Suprapubic skin (tissue), 4 donors: ENCODE measurements at places on chromosomes 2 and 18. TPM values are rescaled to one million over a fixed set of nuclear protein-coding genes. Genes with fewer than 3 reads are reported as not detected.
A peak's percentile ranks its signal among the peaks of the same experiment; 100 is the strongest.

DNA sequence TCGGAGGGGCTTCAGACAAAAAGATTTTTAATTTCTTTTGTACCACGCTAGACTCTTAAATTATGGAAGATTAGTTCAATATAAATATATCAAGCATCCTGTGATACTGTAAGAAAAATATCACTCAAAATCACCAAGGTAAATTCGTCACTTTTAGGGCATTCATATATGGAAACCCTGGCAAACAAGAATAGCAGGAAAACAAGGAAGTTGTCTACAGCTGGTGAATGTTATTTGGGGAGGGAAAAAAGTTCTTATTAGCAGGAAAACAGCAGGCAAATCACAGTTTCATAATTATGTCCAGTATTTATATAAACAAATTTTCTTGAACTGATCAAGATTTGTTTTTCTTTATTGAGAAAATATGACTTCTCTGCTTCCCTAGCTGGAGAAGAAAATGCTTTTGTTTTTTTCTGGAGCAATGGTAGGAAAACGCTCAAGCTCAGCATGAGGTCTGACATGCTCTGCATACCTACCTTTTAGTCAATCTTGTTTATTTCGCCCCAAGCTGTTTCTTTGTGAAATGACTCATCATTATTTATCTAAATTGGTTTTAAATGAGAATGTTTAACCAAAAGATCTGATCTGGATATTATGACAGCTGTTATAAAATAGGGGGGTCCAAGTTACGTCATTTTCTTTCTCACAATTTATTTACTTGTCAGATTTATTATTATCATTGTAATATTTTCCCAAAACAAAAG is 14.7 kb downstream of the LINC00305 start:
- H3K27ac ChIP-seq: no peak overlapping the region
- H3K36me3 ChIP-seq: no peaks in the 10 kb centered on the region
- no peaks in the 10 kb centered on the region for H3K4me1 ChIP-seq
- no peak overlapping the region for H3K4me3 ChIP-seq
- DNase-seq: no peak

- no peak overlapping the region for H3K4me3 ChIP-seq
- H3K36me3 ChIP-seq: no peaks in the 10 kb centered on the region
Measured at GRCh38 chr18:49839012-49839411, 25.7 kb upstream of the ACAA2 start.

DNA sequence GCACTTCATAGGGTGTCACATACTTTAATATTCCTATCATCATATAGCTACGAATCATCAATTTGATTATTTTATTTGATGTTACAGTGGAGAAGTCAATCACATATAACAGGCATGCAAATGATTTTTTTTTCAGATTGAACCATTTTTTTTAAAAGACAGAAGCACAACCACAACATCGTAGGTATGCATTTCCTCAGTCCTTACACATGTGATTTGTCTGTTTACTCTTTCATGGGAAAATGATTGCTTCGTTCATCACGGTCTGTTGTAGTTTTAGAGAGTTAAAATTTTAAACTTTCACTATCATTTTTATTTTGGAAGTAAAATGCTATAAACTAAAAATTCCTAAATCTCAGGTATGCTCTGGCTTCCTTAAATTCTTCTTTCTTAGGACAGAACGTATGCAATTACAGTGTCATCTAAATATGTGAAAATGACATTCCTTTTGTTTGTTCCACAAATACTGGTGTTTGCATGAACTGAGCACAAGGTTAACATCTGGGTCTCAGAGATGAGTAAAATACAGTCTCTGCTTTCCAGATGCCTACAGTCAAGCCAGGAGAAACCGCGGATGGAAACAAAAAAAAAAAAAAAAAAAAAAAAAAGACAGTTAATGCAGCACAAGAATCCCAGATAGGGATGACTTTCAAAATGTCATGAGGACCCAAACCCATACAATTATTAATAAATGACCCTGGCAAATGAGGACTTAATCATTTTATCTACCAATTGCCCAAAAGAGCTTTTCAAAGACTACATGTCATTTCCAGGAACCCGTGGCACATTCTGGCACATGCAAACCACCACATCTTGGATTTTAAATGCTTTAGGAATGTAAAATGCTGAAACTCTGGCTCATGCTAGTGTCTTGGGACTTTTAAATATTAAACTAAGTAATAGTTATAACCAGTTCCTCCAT is 201.2 kb downstream of the LRP1B start:
- DNase-seq: no peak
- H3K4me3 ChIP-seq: no peak overlapping the region
- no peaks in the 10 kb centered on the region for H3K4me1 ChIP-seq
- H3K27me3 ChIP-seq: no peaks in the 10 kb centered on the region
- H3K27ac ChIP-seq: no peak overlapping the region

- H3K36me3 ChIP-seq: no peaks in the 10 kb centered on the region
- no peaks in the 10 kb centered on the region for H3K27me3 ChIP-seq
- peak overlapping the region; percentile 81 for H3K27ac ChIP-seq
- peak overlapping the region; percentile 52 for H3K4me3 ChIP-seq
Measured at GRCh38 chr2:113324684-113325160, 46.0 kb upstream of the PAX8 start.

DNA sequence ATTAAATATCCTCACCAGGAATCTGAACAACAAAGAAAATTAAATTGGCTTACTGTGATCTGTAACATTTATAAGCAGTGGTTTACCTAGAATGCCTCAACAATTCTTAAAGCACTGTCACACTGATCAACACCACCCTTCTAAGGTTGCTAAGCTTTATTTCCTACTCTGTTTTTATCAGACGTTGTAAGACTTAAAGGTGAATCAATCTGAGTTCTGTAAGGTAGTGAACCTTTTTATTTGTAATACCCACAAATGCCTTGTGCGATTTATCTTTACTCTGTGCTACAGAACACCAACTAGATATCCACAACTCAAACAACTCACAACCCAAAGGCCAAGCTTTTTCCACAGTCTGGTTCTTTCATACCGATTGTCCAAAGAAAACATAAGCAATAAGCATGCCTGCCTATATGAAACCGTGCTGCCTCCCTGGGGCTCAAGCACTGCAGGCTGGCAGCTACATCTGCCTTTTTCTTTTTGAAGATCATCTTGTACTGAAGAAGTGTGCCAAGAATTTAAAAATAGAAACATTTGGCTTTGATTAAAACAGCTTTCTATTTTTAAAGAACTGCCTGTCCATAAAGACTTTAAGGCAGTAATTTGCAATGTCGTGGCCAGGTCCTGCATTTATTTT is 490.7 kb downstream of the NUP35 start:
- no peaks in the 10 kb centered on the region for H3K4me1 ChIP-seq
- no peak for DNase-seq
- H3K36me3 ChIP-seq: no peaks in the 10 kb centered on the region
- no peaks in the 10 kb centered on the region for H3K27me3 ChIP-seq
- no peak overlapping the region for H3K27ac ChIP-seq

- no peaks in the 10 kb centered on the region for H3K27me3 ChIP-seq
- DNase-seq: no peak
- peak overlapping the region; percentile 83 for H3K27ac ChIP-seq
Measured at GRCh38 chr2:219252570-219252899, 508 bp upstream of the TUBA4B start.

TANC1 gene
- total RNA-seq: 57.6 TPM

STPG4 gene
- total RNA-seq: 0.49 TPM

DPP4 gene
- 3.6 TPM for total RNA-seq

- no peak overlapping the region for H3K27ac ChIP-seq
- H3K36me3 ChIP-seq: no peaks in the 10 kb centered on the region
Measured at GRCh38 chr2:186894478-186894877, 45.5 kb upstream of the ZSWIM2 start.

GRCh38 chr18:38902796-38903195 is 1337.2 kb upstream of the CELF4 start:
- no peak overlapping the region for H3K4me3 ChIP-seq
- H3K4me1 ChIP-seq: no peaks in the 10 kb centered on the region
- H3K36me3 ChIP-seq: no peaks in the 10 kb centered on the region
- H3K27me3 ChIP-seq: no peaks in the 10 kb centered on the region

DNA sequence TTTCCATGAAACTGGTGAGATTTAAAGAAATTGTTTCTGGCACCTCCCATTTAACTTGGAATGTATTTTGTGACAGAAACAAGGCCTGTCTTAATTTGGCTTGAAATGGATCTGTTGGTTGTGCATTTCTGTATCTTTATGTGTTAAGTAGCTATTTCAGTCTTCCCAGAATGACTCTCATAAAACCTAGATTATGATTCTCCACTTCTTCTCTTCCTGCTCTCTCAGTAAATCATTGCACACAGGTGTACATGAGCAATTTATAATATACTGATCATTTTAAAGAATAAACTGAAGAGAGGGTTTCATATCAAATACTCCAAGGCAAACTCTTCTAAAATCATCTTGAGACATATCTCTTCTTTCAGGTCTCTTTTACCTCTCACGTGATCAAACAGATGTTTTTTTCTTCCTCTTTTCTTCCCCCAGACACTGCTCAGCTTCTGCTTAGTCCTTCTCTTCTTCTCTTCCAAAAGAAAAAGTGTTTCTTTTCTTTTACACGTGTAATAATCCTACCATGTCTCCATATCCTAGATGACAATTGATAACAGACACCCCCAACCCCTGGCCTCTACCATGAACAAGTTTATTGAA is 112.0 kb downstream of the PPP1R1C start:
- DNase-seq: no peak
- H3K27me3 ChIP-seq: no peaks in the 10 kb centered on the region
- H3K27ac ChIP-seq: no peak overlapping the region
- H3K36me3 ChIP-seq: no peaks in the 10 kb centered on the region

GPR35 gene
- total RNA-seq: 2.1 TPM

GRCh38 chr2:167692936-167693335 is 554.5 kb downstream of the STK39 start:
- no peak for DNase-seq
- H3K27ac ChIP-seq: no peak overlapping the region
- no peak overlapping the region for H3K4me3 ChIP-seq

- no peak for DNase-seq
- H3K36me3 ChIP-seq: no peaks in the 10 kb centered on the region
- peak overlapping the region; percentile 21 for H3K4me3 ChIP-seq
- no peak overlapping the region for H3K27ac ChIP-seq
Measured at GRCh38 chr18:58438958-58439300, 190.0 kb downstream of the ALPK2 start.

C1GALT1C1L gene
- not detected for total RNA-seq

DNA sequence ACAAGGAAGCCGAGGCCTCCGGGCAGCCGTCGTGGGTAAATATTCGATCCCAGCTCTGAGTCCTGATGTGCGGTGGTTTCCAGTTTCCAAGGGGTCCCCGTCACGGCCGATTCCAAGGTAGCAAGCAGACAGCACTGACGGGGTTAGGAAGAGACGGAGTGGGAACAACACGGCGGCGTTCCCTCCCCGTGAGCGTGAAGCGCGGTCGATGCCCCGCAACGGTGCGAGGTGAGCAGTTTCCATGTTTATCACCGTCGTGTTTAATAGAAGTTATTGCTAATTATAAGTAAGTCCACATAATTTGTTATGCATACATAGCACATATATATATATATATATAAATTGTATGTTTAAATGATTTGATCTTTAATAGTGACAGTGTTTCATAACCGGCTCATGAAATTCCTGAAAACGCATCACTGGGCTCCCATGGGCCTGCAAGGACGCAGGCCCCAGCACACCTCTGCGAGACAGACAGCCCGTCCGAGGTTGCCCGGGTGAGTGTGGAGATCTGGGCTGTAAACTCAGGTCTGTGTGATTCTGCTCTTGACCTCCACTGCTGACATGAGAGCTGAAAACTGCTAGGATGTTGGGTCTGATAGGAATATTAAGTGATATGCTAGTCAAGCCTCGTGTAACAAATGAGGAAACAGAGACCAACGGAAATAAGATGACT is 243.5 kb upstream of the SALL3 start:
- H3K36me3 ChIP-seq: no peaks in the 10 kb centered on the region
- no peak overlapping the region for H3K4me3 ChIP-seq
- H3K27ac ChIP-seq: no peak overlapping the region
- peaks cover 9% of the 10 kb centered on the region for H3K27me3 ChIP-seq
- DNase-seq: no peak

DNA sequence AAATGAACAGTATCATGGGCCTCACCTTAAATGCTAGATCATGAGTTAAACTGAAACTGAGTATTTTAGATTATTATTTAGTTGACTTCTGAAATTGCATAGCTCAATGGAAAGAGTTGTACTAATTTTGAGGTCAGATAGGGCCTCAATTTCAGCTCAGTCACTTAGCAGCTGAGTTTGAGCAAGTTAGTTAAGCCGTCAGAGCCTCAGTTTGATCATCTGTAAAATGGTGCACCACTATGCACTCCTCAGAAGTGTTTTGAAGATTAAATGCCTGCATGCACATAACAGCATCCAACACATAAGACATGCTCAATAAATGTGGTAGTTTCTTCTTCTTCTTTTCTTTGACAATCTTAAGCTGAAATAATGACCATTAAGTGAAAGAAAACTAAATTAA is 38.2 kb upstream of the ASNSD1 start:
- H3K27ac ChIP-seq: no peak overlapping the region
- no peak for DNase-seq
- H3K36me3 ChIP-seq: no peaks in the 10 kb centered on the region
- no peaks in the 10 kb centered on the region for H3K4me1 ChIP-seq
- H3K27me3 ChIP-seq: no peaks in the 10 kb centered on the region

- H3K36me3 ChIP-seq: no peaks in the 10 kb centered on the region
- H3K4me3 ChIP-seq: no peak overlapping the region
- peaks cover 21% of the 10 kb centered on the region for H3K4me1 ChIP-seq
- no peak for DNase-seq
- no peaks in the 10 kb centered on the region for H3K27me3 ChIP-seq
- H3K27ac ChIP-seq: no peak overlapping the region
Measured at GRCh38 chr2:230668184-230668938, 44.3 kb upstream of the CAB39 start.

DNA sequence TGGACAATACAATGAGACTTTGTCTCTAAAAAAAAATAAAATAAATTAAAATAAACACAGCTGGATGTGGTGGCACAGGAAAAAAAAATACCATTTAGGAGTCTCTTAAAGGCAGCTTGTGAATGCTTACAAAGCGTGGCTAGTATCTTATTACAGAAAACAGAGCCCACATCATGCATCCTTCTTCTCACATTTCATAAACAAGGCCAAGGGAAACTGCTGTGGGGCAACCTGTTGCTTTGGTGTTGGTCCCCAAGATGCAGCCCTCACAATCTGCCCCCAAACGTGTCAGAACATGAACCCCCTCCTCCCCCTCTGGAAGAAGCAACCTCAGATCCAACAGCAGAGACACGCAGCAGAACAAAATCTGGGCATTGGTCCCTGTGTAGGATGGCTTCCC is 2.6 kb downstream of the SLC14A1 start:
- H3K27ac ChIP-seq: no peak overlapping the region
- peaks cover 2% of the 10 kb centered on the region for H3K4me1 ChIP-seq
- H3K4me3 ChIP-seq: no peak overlapping the region
- DNase-seq: no peak

- DNase-seq: no peak
- peaks cover 3% of the 10 kb centered on the region for H3K4me1 ChIP-seq
- no peak overlapping the region for H3K4me3 ChIP-seq
- H3K36me3 ChIP-seq: peaks cover 39% of the 10 kb centered on the region
Measured at GRCh38 chr18:51053814-51054213, 23.8 kb downstream of the SMAD4 start.

DNA sequence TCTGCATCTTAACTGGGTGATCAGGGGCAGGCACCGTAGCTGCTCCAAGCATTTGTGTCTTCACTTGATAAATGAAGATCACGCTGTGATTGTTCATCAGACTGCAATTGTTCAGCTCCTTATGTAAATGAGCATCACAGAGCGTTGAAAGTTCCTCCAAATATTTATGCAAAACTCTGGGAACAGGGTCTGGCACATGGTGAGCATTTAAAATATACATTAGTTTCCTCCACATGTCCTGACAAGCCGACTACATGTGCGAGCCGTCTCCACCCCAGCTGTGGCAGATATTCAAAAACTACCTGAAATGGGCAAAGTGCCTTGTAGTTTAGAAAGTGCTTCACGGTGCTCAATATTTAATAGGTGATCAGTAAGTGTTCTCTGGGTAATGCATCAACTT is 175.1 kb upstream of the ID2 start:
- no peaks in the 10 kb centered on the region for H3K27me3 ChIP-seq
- no peak overlapping the region for H3K27ac ChIP-seq
- no peak for DNase-seq

TLX2 gene
- total RNA-seq: not detected
